ENCODE measurements at places on chromosomes 2 and 18.

GRCh38 chr18:13566941-13567746, 159.2 kb downstream of the FAM210A start:
- no peak for DNase-seq

DNA sequence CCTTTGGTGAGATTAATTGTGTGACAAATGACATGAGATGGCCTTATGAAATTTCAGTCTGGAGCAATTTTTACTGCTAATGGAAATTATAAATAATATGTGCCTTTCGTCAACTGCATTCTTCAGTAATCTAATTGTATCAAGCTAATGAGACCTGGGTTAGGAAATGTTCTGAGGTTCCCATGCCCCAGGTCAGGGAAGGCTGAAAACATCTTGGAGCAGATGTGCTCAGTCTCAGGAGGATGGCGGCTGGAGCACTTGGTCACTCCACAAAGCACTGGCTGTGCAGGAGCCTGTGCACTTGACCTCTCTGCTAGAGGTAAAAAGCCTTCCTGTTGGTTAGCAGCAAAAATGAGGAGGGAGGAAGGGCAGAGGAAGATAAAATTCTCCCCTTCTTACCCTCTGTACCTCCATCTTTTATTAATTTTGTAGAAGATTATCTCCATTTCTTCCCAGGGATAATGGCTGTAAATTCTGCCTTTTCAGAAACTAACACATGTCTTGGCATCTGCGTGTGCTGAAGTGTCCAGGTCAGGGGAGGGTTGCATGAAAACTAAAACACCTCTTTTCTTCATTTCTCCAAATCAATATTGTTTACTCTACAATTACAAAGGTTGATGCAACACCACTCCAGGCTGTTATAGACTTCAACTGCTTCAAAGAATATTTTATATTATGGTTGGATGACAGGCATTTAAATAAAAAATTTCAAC, 1606.4 kb upstream of the ACVR2A start:
- DNase-seq: no peak

GRCh38 chr2:186806591-186806990, 42.4 kb downstream of the ZSWIM2 start:
- no peak for DNase-seq

- no peak for DNase-seq
Observed at GRCh38 chr2:119734047-119734446, 25.7 kb upstream of the PTPN4 start.

- DNase-seq: no peak
Observed at GRCh38 chr2:19845323-19845920, 56.4 kb downstream of the TTC32 start.

- peak; percentile 64 for DNase-seq
Observed at GRCh38 chr18:9771261-9771976, 63.3 kb downstream of the RAB31 start.

- no peak for DNase-seq
Observed at GRCh38 chr2:24577481-24577880, 86.4 kb downstream of the NCOA1 start.

DNA sequence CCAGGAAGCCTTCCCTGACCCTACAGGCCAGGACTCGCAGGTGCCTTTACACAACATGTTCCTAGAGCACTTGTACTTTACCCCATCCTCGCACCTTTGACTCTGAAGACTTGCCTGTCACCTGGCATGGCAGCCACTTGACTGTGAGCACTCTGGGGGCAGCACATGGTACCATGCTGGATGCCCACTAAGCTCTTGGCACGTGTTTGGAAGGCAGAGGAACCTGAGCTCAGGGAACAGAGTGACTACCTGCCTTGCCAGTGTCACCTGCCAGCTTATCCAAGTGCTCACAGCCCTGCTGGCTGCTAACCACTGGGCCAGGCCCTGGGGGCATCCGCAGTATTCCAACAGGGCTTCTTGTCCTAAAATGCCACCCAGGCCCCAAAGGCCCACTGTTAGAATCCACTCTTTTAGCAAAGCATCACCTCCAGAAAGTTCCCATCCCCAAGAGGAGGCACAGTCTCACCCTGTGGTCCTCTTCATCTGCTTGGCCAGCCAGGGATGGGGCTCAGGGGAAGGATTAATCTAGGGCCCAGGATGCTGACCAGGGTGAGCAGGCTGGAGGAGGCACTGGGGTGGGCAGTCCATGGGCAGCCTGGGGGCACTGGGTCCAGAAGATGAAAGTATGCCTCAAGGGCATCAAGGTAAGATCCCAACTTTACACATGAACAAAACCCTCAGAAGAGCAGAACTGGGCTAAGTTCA, 57.0 kb downstream of the ZBTB7C start:
- DNase-seq: no peak

- no peak for DNase-seq
Observed at GRCh38 chr2:111119822-111120252, 877 bp upstream of the BCL2L11 start.

DNA sequence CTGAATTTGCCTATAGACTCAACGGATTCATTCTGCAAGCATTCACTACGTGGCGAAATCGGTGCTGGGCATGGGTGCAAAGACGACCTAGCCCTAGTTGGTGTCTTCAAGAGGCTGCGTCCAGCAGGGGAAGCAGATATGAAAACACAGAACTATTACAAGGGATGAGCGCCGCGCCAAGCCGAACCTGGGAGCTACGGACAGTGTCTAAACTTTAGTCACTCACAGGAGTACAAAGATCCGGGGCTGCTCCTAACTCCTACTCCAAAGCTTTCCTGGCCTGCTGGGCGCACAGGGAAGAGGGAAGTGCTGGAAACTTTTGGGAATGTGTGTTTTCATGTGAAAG, 732 bp upstream of the ANXA4 start:
- DNase-seq: peak; percentile 72

DNA sequence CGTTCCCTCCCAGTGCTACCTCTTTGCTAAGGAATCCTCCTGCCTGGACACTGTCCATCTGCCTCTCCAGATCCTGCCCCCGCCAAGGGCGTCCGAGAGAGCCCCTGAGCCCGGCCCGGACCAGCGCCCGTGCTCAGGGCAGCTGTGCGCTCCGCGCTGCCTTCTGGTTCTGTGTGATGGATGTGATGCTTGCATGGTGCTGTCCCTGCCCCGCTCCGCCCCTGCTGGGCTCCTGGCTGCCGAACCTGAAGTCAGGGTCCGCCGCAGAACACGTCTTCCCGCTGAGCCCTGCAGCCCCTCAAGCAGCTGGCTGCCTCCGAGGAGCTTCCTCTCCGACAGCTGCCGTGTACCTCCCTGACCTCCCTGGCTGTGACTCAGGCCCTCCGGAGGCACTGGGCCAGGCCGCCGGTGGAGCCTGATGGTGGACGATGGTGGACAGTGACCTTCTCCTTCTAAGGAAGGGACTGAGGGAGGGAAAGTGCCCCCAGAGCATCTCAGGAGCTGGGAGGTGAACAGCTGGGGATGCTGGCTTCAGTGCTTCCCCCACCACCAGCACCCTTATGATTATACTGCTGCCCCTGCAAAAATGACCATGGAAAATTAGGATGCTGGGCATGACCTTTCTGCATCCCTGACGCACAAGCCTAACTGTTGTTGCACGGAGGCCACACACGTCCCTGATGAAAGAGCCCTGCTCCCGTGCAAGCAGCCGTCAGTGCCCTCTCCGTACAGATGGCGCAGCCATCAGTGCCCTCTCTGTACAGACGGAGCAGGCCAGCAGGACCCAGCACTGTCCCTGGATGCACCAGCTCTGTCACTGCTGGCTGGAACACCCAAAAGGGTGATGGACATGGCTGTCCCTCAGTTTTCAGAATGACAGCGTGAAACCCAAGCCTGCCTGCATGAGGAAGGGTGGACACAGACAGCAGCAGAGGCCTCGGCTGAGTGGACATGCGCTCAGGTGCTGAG, 99.3 kb downstream of the TPO start:
- DNase-seq: no peak

GRCh38 chr18:60358516-60358915, 14.1 kb downstream of the MC4R start:
- peak; percentile 6 for DNase-seq

- no peak for DNase-seq
Observed at GRCh38 chr2:66698091-66698490, 263.2 kb downstream of the MEIS1 start.

DNA sequence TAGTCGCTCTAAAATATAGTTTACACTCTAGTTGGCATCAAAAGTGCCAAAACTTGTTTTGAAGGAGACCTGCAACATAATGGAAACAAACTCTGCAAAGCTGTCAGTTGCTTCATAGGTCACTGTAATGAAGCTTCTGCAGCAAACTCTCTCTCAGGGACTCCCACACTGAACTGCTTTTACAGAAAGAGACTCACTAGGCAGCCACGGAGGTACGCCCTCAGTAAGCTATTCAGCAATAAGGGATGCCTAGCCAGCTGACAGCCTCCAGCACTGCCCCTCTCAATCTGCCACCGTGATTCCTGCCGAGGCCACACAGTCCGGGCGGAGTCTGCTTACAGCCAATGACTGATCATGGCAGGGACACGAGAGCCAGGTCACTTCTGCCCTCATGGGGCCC, 51.1 kb downstream of the COLEC12 start:
- no peak for DNase-seq

- DNase-seq: no peak
Observed at GRCh38 chr2:144693179-144693578, 173.3 kb upstream of the ZEB2 start.

GRCh38 chr2:216450784-216451183, 38.5 kb downstream of the SMARCAL1 start:
- no peak for DNase-seq

DNA sequence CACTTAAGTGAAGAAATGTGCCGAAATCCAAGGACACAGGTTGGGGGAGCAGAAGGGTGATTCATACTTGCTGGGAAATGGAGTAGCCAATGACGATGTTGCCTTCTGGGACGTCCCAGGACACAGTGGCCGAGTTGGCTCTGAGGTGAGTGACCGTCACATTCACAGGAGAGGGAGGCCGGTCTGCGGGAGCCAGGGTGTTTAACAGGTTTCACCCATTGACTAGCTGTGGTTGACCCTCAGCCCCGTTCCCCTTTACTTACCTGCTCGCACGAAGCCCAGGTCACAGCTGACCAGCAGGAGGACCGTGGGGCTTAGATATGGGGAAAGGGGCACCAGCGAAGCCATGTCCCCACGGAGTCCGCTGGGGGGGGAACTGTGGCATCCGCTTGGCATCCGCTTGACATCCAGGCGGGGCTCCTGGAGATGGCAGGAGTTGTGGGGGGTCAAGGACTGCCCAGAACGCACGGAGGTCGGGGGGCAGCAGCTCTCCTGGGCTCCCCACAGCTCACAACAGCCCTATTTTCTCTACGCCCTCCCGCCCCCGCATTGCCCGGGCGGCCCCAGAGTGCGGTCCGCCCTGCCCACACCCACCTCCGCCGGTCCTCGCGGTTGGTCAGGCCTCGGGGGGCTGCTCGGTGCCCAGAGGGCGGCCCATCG, 586 bp downstream of the FNDC4 start:
- no peak for DNase-seq

- no peak for DNase-seq
Observed at GRCh38 chr2:167504695-167505094, 616.4 kb downstream of the XIRP2 start.

DNA sequence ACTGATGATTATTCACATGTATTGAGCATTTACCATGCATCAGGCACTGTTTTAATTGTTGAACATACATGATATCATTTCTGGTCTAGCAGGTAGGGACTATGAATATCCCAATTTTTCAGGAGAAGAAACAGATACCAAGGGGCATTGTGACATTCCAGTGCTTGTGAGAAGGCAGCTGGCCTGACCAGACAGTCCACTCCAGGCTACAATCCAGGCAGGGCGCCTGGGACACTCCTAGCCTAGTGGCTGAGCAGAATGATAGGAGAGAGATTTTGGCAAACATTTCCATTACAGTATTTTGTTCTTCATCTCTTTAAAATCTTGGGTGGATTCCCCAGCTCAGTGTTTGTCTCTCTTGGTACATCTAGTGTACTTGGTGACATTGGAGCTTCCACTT, 24.9 kb downstream of the ZNF892 start:
- DNase-seq: no peak

DNA sequence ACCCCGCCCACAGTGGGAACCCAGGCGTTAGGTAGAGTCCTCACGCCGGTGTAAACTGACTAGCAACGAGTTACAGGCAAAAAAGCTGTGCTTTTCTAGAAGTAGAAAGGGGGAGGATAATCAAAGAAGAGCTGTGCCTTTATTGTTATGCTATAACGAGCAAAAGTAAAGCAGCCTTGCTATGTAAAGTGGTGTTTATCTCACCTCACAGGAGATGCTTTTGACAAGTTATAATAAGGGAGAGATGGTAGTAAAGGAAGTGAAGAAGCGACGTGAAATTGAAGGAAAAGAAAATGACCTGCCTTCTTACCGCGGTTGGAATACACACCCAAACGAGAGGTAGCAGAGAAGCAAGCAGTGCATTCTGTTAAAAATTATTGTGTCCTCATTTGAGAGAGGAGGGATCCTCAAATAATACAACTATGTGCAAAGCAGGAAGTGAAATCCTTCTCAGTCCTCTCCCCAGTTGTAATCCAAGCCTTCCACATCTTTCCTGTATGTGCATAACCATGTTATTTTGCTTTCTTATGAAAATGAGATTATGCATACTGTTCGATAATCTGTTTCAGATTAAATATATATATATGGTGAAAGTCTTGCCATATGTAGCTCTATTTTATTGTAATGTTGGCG, 962 bp downstream of the TANK start:
- no peak for DNase-seq

DNA sequence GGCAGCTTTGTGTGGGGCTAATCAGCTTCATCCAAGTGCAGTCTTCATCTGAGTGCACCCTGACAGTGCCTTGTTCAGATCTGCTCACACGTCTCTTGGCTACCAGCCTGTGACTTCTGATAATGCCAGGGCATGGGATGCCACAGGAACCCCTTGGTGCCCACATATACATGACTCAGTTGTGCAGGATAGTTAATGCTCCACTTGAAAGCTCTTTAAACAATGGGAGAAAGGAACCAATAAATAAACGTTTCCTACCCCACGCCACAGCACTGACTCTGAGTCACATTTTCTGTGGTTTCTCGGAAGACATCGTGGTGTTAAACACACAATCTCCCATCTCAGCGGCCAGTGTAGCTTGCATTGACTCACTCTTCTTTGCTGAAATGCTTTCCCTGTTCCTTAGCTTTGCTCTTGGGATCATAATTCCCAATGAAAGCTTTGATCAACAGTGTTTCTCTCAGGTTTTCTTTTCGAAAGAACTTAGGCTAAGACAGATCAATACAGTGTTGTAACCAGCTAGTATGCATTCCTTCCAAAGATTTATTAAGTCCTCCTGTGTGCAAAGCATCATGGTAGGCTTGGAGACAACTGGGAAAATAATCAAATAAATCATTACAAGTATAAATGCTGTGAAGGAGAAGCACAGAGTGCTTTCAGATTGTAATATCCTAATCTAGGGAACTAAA, 142.0 kb downstream of the COPS8 start:
- peak; percentile 16 for DNase-seq

- DNase-seq: no peak
Observed at GRCh38 chr2:168357797-168358472, 98.1 kb upstream of the CERS6 start.

- DNase-seq: no peak
Observed at GRCh38 chr2:222897898-222898297, 37.1 kb downstream of the ACSL3 start.

GRCh38 chr2:119233326-119234020, 9.8 kb downstream of the STEAP3 start:
- peak; percentile 47 for DNase-seq
